Sciatic nerve (tissue), 2 donors: ENCODE measurements at places on chromosomes 1 and 21. TPM values are rescaled to one million over a fixed set of nuclear protein-coding genes. Genes with fewer than 3 reads are reported as not detected.

Gene JAM2
- total RNA-seq: 78.1 TPM

- no peak for DNase-seq
These were observed 96.1 kb upstream of the OLIG2 start for GRCh38 chr21:32929633-32930038.

DNA sequence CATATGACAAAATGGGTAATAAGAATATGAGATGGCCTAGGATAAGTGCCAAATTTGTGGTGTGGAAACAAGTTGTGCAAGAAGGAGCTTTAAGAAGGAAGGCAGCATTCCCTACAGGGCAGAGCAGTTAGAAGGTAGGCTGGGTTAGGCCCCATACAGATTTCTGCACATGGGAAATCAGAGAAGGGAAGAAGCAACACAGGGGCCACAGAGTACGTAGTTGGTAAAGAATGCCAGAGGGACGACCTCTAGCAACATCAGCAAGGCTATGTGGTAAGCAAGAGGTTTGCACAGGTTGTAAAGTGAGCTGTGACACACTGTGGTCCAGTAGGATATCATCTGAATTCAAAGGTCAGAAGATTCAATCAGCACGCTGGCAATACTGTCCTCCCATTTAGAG, 765.6 kb upstream of the B3GALT2 start:
- DNase-seq: no peak

- DNase-seq: no peak
These were observed 147.7 kb downstream of the RERE start for GRCh38 chr1:8669606-8670335.

DNA sequence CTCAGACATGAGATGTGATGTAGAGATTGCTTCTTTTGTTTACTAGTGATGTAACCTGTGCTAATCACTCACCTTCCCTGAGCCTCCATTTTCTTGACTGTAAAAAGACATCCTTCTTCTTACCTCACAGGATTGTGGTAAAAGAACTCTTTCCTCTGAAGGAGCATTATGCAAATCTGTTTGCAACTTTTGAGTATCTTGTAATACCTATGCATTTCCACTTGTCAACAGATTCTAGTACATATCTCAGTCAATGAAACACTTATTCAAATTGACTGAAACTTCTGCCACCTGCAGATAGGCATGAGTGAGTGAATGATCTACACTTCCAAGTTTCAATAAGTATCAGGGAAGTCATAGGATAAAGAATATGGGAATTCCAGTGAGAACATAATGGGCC, 174.7 kb downstream of the HHIPL2 start:
- DNase-seq: no peak
